KG1 (cell line): ENCODE measurements at places on chromosomes 7 and 10.
A peak's percentile ranks its signal among the peaks of the same experiment; 100 is the strongest.

DNA sequence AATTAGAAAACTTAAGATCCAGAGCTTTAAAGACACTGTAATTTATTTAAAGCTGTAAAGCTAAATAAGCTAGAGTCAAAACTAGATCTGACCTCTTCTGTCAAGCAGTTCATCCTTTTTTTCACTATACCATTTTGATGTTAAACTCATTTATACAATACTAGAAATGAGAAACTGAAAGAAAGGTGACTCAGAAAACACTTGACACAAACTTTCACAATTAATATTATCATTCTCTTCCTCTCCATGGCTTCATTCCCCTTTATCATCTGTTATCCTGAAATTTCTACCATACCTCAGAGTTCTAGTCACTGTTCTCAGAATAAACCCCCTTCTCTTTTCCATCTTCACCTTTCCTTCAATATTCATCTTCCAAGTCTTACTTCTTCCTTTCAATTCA, 1.3 kb downstream of the FIGNL1 start:
- DNase-seq, result no peak

- no peak for DNase-seq
These were observed 167.8 kb downstream of the PLXDC2 start for GRCh38 chr10:19983880-19984565.

DNA sequence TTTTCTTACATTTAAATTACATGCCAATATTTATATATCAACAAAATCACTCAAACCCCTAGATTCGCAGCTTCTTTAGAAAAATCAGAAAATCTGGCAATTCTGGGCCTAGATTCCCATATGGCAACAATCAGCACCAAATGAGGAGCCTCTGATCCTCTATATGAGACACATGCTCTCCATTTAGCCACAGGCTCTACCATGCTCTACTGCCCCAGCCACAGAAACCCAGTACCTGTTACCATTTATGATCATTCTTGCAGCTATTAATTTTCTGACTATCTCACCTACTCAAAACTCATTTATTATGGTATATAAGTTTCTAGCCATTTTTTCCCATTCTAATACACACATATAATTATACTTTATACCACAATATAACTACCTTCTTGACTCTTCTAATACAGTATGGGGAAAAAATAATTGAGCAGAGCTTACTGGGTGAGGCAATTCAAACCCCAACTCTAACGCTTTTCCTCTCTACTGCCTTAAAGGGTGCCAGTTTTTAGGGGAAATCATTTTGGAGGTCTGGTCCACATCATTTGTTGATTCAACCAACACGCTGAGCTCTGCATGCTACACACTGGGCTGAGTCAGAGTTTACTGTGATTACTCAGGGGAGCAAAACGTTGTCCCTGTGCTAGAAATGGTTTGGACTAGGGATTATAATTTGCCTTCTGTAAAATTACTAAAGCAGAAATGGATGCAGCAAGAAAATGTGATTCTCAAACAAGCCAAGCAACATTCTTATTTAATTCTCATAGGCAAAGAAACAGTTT, 11.6 kb downstream of the PDLIM1 start:
- DNase-seq, result no peak

DNA sequence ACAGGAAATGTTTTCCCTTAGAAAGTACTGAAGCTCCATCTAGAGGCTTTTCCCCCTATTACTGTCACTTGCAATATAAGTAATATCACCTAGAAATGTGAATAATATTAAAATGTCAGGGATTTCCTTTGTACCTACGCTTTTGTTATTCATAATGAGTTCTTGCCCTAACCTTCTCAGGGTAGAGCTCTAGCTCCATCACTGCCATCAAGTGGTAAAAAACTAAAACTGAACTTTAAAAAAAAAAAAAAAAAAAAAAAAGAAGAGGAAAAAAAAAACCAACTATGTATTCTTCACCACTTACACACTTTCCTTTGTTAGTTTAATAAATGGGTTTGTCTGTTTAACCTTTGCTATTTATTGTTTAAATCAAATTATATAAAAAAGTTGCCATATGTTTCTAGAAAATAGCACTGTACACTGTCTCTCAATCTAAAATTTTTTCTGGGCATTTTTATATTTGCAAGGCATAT, 49.9 kb downstream of the DNAJC1 start:
- DNase-seq, result no peak

GRCh38 chr10:69893271-69893900, 91.7 kb downstream of the COL13A1 start:
- DNase-seq, result no peak

DNA sequence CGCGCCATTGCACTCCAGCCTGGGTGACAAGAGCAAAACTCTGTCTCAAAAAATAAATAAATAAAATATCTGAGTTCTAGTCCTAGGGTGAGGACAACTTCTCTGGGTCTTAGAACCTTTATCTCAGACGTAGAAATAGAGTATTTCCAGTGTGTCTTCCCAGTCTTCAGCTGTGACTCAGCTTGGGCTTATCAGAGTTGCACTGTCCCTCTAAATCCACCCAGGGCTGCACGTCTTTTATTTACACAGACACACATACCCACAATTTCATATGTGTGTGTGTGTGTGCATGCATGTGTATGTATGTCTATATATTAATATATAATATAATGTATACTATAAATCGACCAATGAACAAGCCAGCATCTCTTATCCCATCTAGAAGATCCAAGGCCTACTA, 13.0 kb upstream of the PDIA4 start:
- no peak for DNase-seq

- DNase-seq, result no peak
These were observed 241.5 kb downstream of the WDR37 start for GRCh38 chr10:1297566-1298301.

- DNase-seq, result no peak
These were observed 8.4 kb downstream of the BAMBI start for GRCh38 chr10:28685717-28686116.

DNA sequence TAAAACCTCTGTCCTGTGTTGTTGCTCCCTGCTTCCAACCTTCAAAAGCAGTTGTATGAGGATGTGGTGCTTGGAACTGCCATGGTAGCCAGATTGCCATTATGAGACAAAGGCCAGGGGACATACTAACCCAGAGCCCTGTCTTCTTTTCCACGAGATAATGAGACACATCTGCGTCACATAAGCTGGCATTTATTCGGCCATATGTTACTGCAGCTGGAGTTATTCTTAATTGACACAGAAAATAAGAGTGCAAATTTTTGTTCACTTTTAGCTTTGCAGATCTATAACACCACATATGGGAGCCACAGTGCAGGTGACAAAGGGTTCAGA, 15.5 kb upstream of the PDLIM1 start:
- no peak for DNase-seq

DNA sequence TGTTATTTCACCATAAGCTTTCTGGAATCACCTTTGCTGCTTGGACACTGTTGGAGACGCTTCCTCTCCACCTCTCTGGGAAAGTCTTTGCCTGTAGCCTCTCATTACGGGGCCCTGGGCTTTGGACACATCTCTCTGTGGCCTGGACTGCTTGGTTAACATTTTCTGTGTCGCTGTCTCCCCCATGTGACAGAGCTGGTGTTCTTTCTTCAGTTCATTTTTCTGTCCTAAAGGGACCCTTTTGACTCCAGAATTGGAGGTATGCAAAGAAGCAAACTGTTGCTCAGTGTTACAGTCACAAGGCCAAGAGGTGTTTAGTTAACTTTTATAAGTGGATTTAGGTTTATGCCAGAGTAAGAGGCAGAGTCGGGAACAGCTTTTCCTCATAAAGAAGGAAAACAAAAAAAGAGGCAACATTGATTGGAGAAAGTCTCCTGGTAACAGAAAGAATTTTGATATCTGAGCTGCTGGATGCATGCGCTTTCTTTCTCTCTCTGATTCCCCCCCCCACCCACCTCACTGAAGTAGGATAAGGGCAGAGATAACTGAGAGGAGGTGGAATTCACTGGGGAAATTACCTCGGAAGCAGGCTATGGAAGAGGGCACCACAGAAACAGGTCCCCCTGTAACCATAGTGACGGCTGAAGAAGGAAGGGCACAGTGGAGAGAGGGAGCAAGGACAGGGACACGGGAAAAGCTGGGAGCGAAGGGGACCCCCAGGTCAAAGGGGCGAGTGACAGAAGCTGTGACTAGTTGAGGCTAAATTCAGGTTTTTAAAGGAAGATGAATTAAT, 57.8 kb downstream of the LGI1 start:
- DNase-seq, result no peak

- no peak for DNase-seq
These were observed at the start of gene CRHR2 for GRCh38 chr7:30682212-30683083. Gene CRHR2, minus strand, starts transcription at chr7:30682456. Its CDS starts 176 bp downstream, at chr7:30682280.

DNA sequence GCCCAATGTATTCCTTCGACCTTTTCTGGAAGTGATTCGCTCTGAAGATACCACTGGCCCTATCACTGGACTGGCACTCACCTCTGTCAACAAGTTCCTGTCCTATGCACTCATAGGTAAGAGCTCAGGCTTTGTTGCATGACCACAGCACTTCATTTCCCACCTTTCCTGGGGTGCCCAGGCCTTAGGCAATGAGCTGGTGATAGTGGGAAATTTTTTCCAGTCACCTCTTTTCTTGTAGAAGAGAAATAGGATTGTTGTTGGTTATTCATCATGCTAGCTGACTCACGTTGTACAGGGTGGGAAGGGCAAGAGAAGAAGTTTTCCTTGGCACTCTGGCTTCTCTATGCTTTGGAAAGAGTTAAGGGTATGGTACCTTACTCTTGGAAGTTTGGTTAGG, 51.4 kb upstream of the NFKB2 start:
- no peak for DNase-seq

DNA sequence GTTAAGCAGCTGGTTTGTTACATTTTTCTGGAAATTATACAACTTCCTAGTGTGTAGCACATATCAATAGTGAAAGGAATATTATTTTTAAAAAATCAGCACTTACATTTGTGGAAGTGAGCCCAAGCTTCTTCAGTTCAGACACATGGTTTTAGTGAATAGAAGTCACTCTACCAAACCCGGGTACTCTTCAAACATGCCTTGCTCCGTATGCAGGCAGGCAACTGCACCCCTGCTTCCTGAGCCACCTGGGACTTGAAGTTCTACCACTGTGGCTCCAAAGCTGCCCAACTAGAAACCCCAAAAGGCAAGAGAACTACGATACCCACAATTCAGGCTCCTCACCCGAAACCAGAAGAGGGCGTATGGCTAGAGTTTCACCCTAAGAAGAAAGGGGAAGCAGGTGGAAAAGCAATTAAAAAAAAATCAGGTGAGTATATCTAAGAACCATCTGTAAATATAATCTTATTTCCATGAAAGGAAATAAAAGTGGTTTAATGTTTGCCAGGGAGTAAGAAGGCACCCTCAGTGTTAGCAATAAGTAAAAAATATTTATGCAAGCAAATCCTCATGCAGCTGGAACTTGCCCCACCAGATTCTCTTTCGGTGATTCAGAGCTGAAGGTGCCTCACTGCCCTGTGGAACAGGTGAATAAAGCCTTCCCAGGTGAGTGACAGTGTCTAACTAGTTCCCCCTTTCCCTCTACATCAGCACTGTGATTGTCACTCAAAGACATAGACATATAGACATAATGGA, at the start of gene MACC1:
Gene MACC1 (minus strand): TSS at position 192 of the 756 bp plus-strand sequence. CDS start 55,522 bp downstream, outside the sequence.
- DNase-seq, result peak; percentile 76

- DNase-seq, result no peak
These were observed 170.5 kb downstream of the RPS24 start for GRCh38 chr10:78203915-78204818.

GRCh38 chr7:109158246-109158645, 588.6 kb downstream of the DNAJB9 start:
- DNase-seq, result no peak

- no peak for DNase-seq
These were observed 270.7 kb downstream of the BAMBI start for GRCh38 chr10:28948046-28948445.

DNA sequence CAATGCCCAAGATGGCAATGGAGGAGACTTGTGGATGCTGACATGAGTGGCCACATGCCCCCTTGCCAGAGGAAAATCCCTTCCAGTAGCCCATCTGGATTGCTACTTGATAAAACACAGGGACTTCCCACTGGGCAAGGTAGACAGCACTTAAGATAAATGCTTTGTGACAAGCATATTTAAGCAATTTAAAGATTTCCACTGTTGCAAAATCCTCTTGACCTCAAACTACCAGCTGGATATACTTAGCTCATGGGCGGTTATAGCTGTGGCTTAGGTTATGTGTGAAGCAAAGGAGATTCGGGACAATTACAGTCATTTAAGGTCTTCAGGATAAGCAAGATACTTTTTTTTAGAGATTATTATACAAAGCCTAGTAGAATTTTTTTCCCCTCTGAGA, 238.1 kb downstream of the BMPER start:
- DNase-seq, result no peak

- no peak for DNase-seq
These were observed 472.2 kb upstream of the ZMIZ1 start for GRCh38 chr10:78596556-78596955.

DNA sequence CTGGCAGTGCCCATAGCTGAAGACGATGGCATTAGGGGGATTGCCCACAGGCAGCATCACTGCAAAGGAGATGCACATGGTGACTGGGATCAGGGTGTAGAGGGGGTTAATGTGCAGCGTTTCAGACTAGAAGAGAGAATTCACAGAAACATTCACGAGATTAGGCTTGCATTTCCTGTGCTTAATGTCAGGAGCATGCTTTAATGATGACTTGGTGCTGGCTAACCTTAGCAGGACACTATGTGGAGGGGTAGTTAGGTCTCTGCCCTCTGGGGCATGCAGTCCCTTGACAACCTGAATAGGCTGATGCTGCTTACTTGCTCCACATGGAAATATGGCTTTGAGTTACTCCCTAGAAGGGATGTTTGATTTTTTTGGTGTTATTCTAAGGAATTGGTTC, 21.8 kb downstream of the STMP1 start:
- DNase-seq, result no peak

- no peak for DNase-seq
These were observed 88.1 kb upstream of the PDCD4 start for GRCh38 chr10:110783509-110784107.

DNA sequence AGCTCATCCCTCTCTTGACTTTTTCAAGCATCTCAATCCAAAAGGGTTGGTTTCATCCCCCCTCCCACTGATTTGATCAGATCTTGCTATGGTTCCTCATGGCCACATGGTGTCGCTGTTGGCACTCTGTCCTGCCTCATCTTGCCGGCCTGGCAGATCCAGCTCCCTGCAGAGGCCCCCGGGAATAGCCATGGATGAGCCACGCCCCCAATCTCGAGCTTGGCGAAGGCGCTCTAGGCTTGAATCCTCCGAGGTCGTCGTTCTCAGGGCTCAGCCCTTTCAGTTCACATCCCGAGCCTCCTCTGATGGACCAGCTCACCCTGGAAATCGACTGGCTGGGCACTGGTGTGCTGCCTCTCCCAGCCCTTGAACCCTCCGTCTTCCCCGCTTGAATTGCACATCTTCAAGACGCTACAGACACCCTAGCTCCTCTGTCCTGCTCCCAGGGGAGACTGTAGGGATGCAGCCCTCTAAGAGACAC, 628.7 kb downstream of the TYW1 start:
- peak; percentile 10 for DNase-seq

DNA sequence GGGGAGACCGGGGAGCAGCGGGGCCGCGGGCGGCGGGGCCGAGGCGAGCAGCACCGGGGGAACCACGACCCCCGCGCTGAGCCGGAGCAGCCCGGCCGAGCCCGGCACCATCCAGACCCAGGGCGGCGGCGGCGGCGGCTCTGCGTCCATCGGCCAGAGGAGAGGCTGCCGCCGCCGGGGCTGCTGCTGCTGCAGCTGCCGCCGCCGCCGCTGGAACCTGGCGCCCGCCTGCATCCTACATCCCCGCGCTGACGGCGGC, 190 bp downstream of the TCERG1L start:
- DNase-seq, result no peak
